ENCODE measurements at places on chromosomes 2 and 18. TPM values are rescaled to one million over a fixed set of nuclear protein-coding genes. Genes with fewer than 3 reads are reported as not detected.

The TCF23 gene
- not detected for total RNA-seq

The PCARE gene
- not detected for total RNA-seq

- DNase-seq, result no peak
Observed at GRCh38 chr2:9318461-9319337, 104.6 kb downstream of the ITGB1BP1 start.

DNA sequence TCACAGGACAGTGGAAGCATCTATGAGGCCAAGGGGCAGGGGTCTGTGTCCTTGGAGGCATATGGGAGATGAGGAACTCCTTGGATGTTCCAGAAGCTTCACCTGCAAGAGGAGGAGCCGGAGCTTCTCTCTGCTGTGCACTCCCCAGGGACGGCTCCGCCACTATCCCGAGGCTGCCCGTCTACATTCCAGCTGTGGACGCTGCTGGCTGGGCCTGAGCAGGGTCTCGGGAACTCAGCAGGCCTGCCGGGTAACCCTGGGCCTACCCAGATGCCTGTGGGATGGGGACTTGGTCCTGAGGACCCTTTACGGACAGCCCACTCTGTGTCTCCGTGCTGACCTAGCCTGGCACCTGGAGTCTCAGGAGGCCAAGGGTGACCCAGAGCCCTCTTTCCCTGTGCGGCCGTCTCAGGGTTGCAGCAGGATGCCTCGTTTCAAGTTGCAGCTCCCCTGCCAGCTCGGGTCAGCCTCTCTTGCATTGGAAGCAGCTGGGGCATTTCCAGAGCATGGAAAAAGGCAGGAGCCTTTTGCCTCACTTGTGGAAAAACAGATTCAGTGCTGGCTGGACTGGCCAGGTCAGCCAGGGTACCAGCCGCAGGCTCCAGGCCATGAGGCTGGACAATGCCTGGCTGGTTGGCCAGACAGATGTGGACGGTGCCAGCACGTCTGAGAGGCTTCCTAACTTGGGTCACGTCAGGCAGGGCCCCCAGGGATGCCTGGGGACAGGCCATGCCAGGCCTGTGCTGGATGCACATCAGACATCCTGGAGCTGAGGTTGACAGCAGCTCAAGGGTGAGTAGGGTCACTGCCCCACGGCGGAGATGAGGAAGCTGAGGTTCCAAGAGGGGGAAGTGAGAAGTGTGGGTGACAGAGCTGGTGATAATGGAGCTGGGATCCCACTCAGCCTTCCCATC, 41.5 kb downstream of the SCTR start:
- no peak for DNase-seq

GRCh38 chr2:72271276-72271614, 123.6 kb upstream of the CYP26B1 start:
- DNase-seq, result no peak

DNA sequence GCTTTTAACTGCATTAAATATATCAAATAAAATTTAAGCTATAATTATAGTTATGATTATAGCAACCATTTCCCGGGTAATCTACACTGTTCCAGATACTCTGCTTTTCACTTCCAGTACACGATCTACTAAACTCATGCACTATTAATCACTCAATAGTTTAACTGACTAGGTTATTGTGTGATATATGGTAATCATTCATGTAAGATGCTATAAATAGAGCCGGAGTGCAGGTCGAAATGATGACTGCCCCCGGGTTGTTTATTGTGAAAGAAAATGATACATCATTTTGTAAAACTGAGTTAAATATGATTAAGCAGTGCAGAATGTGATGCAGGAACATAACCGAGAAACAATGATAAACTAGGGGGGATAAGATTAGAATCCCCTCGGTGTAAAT, 434.6 kb upstream of the DSEL start:
- DNase-seq, result no peak

The CAVIN2 gene
- total RNA-seq, result 0.06 TPM

- DNase-seq, result no peak
Observed at GRCh38 chr2:216464104-216464720, 34.4 kb upstream of the RPL37A start.

The FBXO36 gene
- total RNA-seq, result 6.2 TPM

The DNAJC5G gene
- not detected for total RNA-seq

The IKZF2 gene
- 0.60 TPM for total RNA-seq

DNA sequence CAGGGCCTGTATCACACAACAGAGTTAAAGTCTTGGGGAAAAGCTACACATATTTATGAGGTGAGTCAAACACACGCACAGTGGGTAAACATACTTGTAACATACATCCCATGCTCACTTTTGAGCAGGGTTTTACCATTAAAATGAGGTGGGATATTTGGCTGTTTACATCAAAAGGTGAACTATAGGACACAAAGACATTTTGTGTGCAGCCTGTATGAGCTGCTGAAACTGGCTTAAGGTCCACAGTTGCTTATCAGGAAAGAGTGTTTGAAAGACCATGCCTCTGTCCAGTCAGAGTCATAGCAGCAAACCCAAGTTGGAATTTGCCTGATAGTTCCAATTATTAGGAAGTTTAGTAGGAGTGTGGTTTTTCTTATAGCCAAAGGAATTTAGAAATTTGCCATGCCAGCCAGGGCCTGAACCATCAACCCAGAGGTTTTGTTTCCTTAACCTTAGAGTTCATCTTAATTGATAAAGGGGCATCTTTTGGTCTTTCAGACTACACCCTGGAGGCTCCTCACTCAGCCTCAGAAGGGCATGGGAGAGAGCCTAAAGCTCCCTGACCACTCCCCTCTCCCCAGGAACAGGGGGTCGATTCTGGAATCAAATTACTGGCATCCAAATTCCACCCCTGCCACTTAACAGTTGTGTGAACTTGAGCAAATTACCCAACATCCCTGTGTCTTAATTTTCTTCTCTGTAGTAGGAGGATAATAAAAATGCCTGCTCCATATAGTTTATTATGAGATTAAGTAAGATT, 29.9 kb upstream of the L3MBTL4 start:
- no peak for DNase-seq

DNA sequence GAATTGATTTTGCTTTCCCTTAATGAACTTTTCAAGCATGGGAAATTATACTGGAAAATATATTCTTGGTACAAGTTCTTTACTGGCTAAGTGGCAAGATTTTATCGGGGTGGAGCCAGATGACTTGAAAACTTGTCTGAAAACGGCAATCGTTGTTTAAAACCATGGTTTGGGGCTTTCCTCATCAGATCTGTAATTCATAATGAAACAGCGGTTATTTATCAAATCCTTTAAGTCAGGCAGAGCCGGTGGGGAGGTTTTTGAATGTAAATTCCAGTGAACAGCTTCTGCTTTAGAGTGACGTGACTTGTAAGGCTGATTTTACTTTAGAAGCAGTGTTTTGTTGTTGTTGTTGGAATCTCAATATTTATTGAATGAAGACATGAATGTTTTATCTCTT, 2.6 kb downstream of the SEC11C start:
- DNase-seq, result no peak

Data from Daoy (cell line).